ENCODE measurements at places on chromosomes 11 and 22.

GRCh38 chr11:42870480-42870879, 441.3 kb upstream of the API5 start:
- DNase-seq, result no peak

GRCh38 chr11:65355013-65355775, 643 bp downstream of the TIGD3 start:
- peak; percentile 88 for DNase-seq

GRCh38 chr11:72075109-72075508, 5.2 kb downstream of the NUMA1 start:
- no peak for DNase-seq

DNA sequence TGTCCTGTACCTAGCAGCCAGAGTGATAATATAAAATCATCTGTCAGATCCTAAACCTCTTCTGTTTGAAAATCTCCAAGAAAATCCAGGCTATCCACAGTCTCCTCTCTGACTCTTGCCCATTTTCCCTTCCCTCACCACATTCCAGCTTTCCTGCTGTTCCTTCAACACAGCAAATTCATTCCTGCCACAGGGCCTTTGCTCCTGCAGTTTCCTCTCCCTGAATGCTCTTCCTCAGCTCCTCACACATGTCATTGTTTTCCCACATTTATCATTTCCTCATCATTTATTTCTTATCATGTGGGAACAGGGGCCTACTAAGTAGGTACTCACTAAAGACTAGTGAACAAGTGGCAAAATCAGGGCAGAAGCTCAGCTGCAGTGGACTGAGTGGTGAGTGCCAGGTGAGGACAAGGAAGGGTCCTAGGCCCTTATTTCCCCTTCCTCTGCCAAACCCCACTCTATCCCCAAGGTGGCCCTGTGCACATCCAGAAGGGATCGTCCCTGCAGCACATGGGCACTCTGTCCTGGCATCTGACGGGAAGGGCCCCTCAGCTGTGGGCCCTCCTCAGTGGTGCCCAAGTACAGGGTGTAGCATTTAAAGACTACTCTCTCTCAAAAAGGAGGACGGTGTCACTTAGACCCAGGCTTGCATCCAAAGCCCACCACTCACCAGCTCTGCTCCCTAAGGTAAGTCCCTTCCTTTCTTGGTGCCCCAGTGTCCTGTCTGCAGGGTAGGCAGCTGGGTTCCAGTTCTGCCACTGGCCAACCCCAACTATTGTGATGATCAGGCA, 2.0 kb downstream of the LRRC32 start:
- peak; percentile 68 for DNase-seq

- DNase-seq, result no peak
These were observed 744.7 kb downstream of the KCNA4 start for GRCh38 chr11:29272019-29272654.

DNA sequence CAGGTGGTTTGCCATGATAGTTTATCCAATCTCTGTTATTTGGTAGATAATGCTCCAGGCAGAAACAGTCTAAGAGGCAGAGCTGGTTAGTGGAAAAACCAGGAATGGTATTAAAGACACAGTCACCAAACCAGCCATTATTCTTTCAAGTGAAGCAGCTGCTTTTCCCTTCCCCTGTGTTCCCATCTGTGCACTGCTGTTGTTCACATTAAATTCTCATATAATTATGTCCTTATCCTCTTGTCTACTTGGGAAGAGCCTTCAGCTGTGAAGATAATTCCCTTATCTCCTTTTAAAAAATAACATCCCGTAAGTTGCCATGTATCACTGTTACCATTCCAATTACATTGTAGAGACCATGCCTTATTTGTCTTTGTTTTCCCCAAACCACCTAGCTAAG, 5.2 kb upstream of the TBCEL start:
- DNase-seq, result no peak

DNA sequence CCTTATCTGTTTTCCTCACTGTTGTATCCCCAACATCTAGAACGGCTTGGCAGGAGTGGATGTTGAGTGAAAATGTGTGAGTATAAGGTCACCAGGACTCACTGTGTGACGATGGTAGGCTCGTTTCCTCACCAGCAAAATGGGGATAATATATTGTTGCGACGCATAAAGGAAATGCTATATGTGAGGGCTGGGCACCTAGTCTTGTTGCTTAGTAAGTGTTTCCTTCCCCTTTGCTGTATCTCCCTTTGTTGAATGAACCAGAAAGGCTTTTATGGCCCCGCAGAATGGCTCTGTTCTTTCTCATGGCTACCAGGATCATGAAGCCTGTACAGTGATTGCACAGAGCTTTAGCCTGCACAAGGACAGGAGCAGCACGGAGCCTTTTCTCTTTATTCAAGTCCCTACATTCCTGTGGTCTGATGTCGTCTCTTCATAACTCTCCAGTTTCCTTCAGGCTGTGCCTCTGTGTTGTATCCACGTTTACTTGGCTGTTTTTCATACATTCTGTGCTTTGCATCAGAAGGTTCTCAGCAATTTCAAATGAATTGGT, 5.4 kb downstream of the TNRC6B start:
- DNase-seq, result no peak

DNA sequence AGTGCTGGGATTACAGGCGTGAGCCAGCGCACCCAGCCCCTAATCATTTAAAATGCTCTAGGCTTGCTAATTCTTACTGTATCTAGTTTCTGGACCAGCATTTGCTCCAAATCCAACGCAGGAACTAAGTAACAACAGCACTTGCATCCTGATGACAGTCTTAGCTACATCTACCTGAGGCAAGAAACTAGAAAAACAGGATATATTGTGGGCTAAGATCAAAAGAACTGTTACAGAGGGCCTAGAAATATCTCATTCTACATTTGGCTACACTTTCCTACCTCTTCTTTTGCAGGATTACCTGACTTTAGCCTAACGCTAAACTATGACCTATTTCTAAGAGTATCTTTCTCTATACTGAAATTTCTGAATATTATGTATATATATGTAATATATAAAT, 7.8 kb downstream of the DCDC1 start:
- no peak for DNase-seq

GRCh38 chr11:118530180-118530682, 761 bp upstream of the TMEM25 start:
- no peak for DNase-seq

GRCh38 chr22:26711205-26711963, 54.0 kb downstream of the MIAT start:
- DNase-seq, result peak; percentile 75

GRCh38 chr22:20203552-20204201, 52.8 kb upstream of the CCDC188 start:
- DNase-seq, result no peak

DNA sequence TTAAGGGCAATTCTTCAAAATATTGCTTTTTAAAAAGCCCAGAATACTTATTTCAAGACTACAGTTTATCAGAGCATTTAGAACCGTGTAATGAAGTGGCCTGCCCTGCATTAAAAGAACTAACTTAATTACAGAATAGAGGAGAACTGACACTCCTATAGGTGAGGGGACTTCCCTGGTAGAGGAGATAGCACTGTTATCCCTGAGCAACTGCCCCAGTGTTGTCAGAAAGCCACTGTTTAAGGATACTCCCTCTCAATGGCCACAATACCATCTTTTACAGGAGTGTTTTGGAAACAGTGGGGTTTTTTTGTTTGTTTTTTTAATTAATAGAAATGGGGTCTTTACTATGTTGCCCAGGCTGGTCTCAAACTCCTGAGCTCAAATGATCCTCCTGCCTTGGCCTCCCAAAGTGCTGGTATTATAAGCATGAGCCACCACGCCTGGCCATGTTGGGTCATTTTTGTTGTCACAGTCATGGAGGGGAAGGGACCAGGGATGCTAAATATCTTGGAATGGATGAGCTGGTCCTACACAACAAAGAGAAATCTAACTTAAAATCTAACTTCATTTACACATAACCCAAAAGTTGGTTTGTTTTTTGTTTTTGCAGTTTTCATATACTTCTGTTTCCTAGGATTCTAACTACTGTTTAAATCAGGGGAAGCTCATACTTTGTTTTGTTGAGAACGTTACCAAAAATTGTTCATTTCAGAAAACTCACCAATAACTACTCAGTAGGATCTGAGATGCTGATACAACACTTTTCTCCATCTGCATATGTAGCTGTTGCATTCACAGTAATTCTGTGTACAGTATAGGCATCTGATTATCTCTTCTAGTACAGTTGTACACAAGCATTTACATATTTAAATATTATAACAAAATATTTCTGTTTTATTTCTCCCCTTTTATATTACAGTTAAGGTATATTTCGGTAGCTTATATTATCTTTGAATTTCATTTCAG, 8.1 kb downstream of the RPL27A start:
- DNase-seq, result no peak

- DNase-seq, result peak; percentile 79
These were observed 16.3 kb downstream of the DGKZ start for GRCh38 chr11:46363455-46364005.

GRCh38 chr11:3220521-3221407, 2.2 kb upstream of the MRGPRG start:
- no peak for DNase-seq

DNA sequence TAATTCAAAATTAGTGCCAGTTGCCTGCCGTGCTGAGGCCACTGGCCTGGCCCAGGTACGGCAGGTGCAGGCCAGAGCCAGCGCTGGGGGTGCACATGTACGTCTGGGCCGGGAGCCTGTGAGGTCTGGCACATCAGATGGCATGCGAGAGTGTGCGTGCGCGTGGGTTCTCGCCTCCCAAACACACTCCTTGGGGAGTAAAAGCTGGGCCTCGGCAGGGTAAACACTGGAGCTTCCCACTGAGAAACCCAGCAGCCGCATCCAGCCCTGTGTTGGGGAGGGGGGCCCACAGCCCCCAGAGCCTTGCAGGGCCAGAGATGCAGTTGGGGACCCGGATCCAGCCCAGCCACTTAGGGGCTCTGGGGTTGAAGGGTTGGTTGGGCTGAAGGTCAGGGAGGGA, 37.8 kb downstream of the FLRT1 start:
- DNase-seq, result no peak

- no peak for DNase-seq
These were observed 45.4 kb downstream of the CASP12 start for GRCh38 chr11:104852811-104853210.

GRCh38 chr22:28783786-28784671, 11.5 kb downstream of the CCDC117 start:
- no peak for DNase-seq

DNA sequence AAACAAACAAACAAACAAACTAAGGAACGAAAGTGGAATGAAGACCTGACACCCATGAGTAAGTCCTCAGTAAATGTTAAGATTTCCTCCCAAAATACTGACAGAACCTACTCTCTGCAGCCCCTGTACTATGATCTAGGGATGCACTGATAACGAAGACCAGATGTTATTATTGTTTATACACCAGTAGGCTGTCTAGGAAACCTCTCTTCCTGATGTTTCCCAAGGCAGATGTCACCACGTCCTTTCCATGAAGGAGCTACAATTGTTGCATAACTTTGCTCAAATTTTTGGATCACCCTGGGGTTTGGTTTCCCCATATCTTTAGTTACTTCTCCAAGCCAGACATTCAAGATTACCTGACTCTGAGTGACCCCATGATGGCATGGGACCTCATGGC, 340.7 kb downstream of the MIAT start:
- DNase-seq, result no peak

GRCh38 chr11:118277312-118277711, 13.2 kb upstream of the MPZL2 start:
- no peak for DNase-seq

DNA sequence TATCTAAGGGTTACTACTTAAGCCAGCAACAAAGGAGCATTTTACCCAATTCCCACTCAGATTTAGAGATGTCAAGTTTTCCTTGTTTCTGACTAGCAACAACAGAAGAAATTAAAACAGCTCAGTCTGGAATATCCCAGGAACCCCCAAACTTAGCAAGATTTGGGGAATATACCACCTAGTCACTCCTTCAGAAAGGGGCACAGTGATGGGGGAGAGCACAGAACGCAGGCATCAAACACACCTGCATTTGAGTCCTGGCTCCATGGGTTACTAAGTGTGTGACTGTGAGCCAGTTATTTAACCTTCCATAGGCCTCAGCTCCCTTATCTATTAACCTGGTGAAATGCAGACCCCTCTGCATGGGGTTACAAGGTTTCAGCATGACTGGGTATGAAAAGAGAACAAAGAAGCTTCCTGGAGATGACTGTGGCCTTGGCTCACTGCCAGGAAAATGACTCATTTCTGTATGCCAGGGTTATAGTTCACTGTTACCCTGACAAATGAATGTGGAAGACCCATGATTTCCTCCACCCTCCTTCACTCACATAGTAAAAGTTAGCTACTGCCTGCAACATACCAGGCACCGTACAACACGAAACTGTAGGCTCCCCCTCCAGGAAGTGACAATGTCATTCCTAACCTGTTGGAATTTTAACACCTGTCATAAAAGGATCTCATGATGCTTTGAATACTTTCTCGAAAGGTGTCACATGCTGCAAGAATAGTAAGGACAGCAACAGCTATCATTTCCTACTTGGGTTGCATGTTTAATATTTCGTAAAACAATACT, 79.6 kb downstream of the ME3 start:
- DNase-seq, result no peak

- no peak for DNase-seq
These were observed 19.8 kb downstream of the CTTN start for GRCh38 chr11:70418130-70418529.

GRCh38 chr22:29713156-29713727, 6.6 kb upstream of the CABP7 start:
- DNase-seq, result no peak

GRCh38 chr11:61518032-61518795, 9.7 kb downstream of the LRRC10B start:
- no peak for DNase-seq

- DNase-seq, result no peak
These were observed 52.4 kb upstream of the TTLL12 start for GRCh38 chr22:43239193-43239780.

DNA sequence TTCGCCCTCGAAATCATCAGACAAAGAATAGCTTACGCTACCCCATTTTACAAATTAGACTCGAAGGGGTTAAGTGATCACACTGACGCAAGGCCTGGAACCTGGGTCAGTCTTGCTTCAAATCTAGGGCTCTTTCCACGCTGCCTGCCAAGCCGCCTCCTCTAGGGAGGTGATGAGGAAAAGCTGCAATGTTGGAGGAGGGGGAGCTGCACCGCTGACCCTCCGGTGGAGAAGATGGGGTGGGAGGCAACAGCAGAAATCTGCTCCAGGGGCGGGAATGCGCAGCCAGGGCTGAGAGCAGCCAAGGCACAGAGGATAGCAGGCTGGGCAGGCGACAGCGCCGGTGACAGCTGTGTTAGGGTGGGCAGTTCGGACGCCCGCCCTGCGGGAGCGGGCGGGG, 595 bp downstream of the SYVN1 start:
- no peak for DNase-seq
